Stimulated activated CD4-positive, alpha-beta T cell treated with anti-CD3 and anti-CD28 coated beads, TNF-alpha, amount 100 ng/mL, for 1 hour (primary cell): ENCODE measurements at places on chromosomes 11 and 22.
A peak's percentile ranks its signal among the peaks of the same experiment; 100 is the strongest.

DNA sequence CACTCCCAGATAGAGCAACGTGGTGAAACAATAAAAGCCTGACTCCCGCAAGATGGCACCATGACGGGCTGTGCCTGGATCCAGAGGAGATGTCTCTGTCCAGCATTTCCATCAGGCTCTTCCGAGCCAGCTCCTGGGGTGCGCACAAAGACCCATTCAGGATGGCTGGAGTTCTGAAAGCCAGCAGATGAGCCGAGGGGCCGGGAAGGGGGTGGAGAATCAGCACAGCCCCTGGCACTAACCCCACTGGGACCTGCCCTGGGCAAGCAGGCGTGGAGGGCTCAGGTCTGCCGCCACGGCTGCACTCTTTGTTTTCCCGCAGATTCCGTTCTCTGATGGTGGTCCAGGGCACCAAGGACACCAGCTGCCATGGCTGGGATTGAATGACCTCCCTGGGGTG lies 97.2 kb upstream of the BLID start:
- no peak for DNase-seq

- no peak for DNase-seq
Measured at GRCh38 chr11:80860632-80861031, 1419.8 kb upstream of the TENM4 start.

DNA sequence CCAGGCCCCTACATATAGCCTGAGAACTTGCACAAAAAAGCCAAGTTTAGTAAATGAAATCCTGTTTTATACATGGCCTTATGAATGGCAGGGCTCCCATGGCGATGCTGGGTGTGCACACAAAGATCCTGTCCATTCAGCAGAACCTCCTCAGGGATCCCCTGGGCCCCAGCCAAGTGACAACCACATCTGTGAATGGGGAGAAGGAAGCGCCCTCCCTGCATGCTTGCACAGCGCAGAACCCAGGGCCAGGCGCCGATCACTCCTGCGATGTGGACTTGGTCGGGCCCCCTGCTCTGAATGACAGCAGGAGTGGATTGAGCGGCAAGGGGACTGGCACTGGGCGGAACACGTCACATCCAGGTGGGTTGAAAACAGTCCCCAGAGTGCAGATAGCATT lies 4.5 kb upstream of the CDC42EP2 start:
- DNase-seq, result no peak

DNA sequence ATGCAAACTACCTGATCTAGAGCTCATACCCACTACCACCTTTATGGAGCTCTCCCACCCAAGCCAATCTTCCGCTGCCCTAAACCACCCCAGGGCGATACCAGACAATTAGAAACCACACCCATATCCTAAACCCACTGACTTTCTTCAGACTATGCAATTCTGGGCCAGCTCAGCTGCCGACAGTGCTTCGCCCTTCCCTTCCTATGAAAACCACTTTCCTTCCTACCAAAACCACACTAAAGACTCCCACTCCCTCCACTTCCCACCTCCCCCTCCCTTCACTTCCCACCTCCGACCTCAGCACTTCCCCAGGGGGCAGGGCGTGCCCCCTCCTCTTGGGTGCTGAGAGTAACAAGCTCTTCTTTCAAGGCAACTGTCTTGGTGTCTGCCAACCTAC lies 25.1 kb downstream of the B3GAT1 start:
- no peak for DNase-seq

DNA sequence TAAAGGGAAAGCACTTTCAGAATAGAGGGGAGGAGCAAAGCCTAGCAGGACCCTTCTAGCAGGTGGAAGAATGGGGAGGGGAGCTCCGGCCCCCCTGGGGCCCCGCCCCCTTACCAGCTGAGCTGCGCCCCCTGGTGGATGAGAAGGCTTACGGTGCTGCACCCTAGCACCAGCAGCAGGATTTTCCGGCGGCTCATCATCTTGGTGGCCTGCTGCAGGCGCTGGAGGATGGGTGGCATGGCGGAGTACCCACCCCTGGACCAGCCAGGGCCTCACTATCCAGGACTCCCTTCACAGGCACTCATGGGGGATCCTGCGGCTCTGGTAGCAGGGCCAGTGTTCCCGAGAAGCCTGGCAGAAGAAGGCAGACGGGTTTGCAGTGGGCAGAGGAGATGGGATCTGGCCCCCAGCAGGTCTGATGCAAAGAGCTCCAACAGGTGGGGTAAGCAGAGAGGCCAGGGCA lies 3.8 kb downstream of the GAL3ST3 start:
- DNase-seq, result peak; percentile 69

DNA sequence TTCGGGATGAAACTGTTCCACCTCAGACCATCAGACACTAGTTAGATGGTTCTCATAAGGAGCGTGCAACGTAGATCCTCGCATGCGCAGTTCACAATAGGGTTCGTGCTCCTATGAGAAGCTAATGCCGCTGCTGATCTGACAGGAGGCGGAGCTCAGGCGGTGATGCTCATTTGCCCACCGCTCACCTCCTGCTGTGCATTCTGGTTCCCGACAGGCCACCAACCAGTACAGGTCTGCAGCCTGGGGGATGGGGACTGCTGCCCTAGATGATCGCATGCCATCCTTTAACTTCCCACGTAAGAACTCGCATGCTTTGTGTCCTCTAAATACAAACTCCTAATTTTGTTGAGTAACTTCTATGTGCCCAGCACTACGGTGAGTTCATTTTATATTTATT lies 62.6 kb downstream of the EFCAB6 start:
- DNase-seq, result no peak

- DNase-seq, result no peak
Measured at GRCh38 chr22:38981005-38981991, 849 bp upstream of the APOBEC3B start.
